ENCODE measurements at places on chromosomes 3 and 15.

DNA sequence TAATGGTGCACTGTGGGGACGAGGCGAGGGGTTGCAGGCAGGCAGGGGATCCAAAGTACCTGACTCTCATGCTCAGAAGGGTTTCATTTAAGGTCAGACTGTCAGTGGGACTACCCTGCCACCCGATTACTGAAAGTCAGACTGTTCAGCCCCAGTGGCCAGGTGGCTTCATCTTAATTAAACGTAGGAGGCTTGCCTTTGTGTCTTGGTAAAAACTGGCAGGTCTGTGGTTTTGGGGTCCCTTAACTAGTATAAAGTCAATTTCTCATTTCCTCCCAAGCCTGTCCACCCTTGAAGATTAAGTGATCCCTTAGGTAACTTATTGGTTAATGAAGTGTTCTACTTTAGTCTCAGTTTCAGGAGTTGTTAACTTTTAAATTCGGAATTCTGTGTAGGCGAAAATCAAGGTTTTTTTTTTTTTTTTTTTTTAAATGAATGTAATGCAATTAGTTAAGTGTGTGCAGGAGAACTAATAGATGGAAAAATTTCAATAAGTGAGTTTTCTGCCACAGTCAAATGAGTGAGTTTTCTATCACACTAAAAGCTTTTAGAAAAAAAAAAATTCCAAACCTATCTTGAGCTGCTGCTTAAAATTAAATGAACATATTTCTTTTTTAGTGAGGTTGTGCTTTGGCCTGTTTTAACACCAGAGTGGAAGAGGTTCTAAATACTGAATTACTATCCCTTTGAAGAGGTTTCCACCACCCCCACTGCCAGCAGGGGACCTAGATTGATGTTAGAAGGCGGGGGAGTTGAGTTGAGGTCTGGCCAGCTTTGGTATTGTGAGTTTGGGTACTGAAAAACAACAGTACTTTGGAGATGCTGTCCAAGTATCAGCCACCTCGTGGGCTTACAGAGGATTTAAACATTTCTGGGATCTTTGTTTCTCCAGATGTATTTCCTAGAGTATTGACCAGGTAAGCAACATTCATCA, 15.2 kb downstream of the ITPR1 start:
- no peak for DNase-seq

DNA sequence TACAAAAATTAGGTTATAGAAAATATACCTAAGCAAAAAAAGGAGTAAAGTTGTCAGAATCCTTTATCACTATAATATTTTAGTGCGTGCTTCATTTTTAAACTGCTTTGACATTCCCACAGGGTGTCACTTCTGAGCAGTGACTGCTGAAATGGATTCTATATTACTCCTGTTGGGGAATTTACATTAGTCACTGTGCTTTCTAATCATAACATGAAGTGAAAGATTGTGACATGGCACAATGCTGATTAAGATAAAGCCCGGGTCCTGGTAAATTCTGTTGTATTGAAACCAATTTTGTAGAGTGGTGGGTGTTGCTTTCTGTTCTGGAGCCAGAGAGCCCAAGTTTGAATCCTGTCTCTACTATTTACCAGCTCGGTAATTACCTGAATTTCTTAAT, 36.4 kb upstream of the EHHADH start:
- DNase-seq: no peak

GRCh38 chr3:5339967-5340535, 152.5 kb downstream of the EDEM1 start:
- no peak for DNase-seq

DNA sequence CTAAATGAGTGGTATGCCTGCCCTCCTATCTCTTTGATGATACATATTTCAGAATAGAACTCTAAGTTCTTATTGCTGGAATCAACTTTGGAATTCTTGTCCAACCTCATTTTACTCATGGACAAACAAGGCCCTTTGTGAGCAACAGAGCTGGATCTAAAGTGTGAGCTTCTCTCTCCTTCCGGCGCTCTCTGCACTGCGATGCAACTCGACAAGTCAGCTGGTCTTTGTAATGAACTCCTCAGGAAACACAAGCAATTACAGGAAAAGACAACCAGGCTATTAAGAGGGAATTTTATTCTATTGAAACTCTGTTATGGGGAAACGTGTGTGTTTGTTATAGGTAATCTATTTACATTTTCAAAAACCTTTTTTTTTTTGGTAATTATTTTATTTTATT, 20.3 kb upstream of the NRROS start:
- DNase-seq: no peak

GRCh38 chr3:187804745-187805121, 59.5 kb upstream of the BCL6 start:
- no peak for DNase-seq

DNA sequence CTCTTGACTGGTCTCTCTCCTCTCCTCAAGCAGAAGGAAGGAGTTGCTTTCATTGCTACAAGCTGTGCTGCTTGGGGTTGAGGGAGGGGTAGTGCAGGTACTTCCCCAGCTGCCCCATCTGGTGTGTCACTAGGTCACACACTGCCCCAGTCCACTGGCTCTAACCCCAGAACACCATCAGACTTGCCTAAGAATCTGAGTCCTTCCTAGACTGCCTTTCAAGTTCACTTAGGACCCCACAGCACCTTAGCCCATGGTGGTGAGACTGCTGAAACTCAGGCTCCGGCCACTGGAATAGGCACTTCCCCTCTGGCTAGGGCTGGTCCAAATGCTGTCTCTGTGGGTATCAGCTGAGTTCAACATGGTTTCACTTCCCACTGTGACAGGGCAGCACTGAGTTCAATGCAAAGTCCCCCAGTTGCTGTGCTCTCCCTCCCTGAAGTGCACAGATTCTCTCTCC, 279.7 kb upstream of the GOLGA6L4 start:
- DNase-seq: no peak

DNA sequence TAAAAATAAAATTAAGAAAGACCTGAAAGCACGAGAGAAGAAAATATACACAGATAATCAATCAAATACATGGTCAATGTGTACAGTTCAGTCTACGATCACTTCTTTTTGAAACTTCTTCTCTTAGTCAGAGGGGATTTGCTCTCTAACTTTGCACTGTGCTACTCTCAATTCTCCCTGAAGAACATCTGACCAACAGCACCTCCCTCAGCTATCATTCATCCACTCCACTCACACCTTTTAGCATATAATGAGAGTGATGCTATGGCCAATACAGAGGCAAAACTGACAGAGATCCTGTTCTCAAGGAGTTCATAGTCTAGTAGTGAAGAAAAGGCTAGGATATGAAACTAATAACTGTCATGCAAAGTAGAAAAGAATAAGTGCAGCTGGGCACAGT, 45.9 kb downstream of the P3H2 start:
- DNase-seq: no peak

- DNase-seq: no peak
These were observed 2.7 kb downstream of the MLF1 start for GRCh38 chr3:158573714-158574113.

GRCh38 chr15:81751816-81752545, 293.8 kb downstream of the MEX3B start:
- no peak for DNase-seq

- DNase-seq: no peak
These were observed 13.0 kb downstream of the SV2B start for GRCh38 chr15:91113030-91113429.

DNA sequence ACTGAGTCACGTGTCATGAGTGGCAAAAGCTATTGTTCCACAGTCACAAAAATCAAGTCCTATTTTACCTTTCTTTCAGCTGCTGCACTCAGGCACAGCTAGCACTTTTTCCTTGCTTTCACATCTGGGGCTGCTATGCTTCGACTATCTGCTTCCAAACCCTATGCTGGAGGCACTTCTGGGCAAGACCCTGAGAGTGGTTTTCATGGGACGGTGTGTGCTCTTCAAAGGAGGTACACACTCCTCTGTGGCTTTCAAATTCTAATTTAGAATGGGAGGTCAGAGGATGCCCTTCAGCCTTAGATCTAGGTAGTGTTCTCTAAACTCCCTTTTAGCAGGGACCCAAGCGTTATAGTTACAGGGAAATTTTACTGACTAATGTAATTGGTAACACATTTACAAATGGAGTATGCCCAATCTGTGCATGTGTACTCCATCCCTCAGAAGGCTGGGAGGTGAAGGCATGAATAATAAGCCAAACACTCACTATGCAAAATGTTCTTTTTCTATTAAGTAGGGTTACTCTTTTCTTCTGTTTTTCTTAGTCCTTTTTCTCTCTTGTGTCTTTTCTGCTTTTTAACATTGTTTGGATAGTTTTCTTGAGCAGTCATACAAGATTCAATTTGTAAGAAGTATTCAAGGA, 188.3 kb downstream of the LSAMP start:
- no peak for DNase-seq

- no peak for DNase-seq
These were observed 277.7 kb downstream of the EDEM1 start for GRCh38 chr3:5465183-5465582.

GRCh38 chr3:66856533-66856932, 141.6 kb upstream of the KBTBD8 start:
- DNase-seq: no peak

- peak; percentile 31 for DNase-seq
These were observed at the start of gene NR1D2 for GRCh38 chr3:23944861-23945662. TSS of gene NR1D2 (plus strand) at chr3:23945286. CDS start at chr3:23945579, 293 bp downstream.

DNA sequence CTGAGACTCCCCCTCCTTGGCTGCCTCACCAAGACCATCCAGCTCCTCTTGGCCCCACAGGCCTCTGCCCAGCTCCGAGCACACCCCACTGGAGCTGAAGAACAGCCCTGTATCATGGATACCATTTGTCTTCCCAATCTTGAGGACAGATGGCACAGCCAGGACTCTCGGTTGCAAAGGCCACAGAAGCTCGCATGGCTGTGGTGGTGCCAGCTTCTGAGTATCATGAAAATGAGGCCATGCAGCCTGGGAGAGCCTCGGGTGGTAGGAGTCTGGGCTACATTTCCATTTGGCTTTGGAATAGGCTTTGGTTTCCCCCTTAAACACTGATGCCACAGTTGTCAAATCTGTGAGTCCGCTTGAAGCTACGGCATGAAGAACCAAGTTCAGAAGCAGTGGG, 106.6 kb downstream of the SEMA5B start:
- no peak for DNase-seq

- no peak for DNase-seq
These were observed 296.3 kb downstream of the UACA start for GRCh38 chr15:70466895-70467529.

- no peak for DNase-seq
These were observed 27.0 kb downstream of the ATRIP start for GRCh38 chr3:48473617-48473952.

GRCh38 chr3:171790898-171791691, 19.2 kb downstream of the PLD1 start:
- DNase-seq: no peak

DNA sequence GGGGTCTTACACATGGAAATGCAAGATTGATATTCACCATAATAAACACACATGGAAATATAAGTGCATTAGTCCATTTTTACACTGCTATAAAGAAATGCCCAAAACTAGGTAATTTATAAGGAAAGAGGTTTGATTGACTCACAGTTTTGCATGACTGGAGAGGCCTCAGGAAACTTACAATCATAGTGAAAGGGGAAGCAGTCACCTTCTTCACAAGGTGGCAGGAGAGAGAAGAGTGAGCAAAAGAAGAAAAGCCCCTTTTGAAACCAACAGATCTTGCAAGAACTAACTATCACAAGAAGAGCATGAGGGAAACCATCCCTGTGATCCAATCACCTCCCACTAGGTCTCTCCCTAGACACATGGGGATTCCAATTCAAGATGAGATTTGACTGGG, 111.7 kb upstream of the TP63 start:
- no peak for DNase-seq

DNA sequence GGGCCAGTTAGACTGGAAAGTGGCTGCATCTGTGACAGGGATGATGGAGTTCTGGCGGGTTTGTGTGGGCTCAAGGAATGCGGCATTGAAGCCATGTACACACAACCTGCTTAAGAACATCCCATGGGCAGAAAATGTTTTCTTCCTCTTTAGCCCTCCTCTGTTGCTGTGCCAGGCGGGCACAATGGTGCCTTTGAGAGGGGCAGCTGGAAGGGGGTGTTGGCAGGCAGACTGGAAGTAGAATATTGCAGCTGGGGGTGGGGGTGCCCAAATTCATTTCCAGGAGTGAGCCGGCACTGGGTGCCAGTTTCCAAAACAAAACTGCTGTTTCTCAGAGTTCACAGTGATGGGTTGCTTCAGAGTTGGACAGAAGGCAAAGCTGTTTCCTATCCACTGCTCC, 91.8 kb upstream of the ETV5 start:
- no peak for DNase-seq

- DNase-seq: no peak
These were observed 174.5 kb downstream of the CACNA1D start for GRCh38 chr3:53668872-53669271.

DNA sequence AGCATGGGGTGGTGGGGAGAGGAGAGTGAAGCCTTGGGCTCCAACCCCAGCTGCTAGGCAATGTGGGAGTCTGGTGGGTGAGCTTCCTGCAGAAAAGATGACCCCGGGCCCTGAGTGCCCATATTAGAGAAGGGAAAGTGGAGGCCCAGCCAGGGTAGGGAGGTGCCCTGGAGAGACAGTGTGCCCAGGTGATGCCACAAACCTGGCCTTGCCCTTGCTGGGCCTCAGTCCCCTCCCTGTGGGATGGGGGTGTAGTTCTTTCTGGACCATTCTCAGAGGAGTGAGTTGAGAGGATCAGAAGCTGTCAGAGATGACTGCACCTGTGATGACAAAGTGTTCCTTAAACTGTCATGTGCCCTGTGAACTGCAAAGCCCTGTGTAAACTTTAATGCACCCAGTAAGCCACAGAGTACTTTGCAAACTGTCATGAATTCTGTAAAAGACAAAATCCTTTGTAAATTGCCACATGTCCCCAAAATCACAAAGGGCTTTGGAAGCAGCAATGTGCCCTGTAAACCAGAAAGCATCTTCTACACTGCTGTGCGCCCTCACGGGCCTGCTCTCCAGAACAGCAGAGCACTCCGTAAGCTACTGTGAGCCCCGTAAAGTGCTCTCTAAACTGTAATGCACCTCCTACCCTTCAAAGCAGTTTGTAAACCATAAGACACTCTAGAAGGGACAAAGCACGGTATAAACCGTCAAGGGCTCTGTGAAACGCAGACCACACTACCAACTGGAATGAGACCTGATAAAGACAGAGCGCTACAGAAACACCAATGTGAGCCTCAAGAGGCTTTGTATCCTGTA, 51.3 kb upstream of the FGD5 start:
- no peak for DNase-seq

DNA sequence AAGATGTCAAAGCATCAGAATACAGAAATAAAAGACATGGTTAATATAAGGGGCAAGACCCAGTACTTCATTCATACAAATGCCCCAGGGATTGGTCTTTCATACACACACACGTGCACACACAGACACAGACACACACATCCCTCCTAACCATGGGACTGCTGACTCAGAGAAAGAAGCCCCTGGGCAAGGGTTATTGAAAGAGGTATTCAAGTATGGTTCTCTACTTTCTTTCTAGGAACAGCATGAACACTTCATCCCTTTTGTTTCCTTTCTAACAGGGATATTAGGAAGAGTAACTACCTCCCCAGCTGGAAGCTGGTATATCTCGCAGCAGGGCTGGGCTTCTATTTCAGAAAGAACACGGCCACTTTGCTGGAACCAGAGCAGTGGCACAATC, 33.2 kb upstream of the ZFAND6 start:
- DNase-seq: no peak

Measured in amniotic stem cell (primary cell).